ENCODE measurements at places on chromosomes 7 and 10.

DNA sequence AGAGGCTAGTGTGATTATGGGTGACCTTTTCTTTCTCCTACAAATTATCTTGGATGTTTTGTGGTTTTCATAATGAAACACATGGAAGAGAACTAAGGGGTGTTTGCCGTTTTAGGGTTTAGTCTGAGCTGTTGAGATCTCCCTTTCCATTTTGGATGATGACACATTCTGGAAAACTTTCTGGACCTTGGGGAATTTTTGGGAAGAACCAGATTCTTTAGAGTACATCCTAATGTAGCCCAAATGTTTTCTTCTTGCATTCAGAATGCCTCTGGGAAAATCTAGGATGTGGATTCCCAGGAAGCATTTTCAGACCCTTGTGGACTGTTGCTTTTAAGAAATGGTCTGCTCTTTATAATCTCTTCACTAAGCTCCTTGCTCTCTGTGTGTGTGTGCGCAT is 165.7 kb downstream of the SORCS3 start:
- DNase-seq, result no peak

DNA sequence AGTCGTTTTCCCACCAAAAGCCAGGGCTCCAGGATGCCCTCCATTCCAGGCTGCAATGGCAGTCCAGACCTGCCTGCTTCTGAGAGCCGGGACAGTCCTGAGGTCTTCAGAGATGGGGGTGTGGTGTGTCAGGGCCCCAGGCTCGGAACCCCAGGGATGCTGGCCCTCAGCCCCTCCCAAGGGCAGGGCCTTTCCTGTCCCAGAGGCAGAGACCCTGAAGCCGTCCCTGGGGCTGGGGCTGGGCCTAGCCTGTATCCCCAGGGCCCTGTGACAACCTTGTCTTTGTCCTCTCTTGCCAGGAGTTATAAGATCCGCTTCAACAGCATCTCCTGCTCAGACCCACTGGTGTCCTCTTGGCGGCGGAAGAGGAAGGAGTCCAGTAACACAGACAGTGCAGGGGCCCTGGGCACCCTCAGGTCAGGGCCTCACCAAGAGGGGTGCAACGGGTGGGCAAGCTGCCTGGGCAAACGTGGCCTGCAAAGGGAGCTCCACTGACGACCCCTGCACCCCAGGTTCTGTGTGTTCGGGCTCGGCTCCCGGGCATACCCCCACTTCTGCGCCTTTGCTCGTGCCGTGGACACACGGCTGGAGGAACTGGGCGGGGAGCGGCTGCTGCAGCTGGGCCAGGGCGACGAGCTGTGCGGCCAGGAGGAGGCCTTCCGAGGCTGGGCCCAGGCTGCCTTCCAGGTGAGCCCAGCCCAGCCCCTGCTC is 15.9 kb downstream of the NOS3 start:
- no peak for DNase-seq

DNA sequence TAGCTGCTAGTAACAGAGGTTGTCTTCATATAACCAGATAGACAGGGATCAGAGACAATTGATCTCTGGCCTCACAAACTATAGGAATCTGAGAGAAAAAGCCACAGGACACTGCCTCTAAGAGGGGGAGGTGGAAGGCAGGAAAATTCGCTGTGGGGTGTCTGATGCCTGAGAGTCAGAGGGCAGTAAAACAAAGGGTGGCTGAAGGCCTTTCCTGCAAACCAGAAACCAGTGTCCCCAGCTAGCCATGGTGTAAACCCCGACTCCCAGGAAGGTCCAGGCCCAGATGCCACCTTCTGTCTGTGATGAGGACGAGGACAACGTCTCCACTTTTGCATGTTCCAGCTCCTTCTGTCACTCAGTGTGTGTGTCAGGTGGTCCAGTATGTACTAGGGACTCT is 215.1 kb downstream of the ADARB2 start:
- DNase-seq, result no peak

DNA sequence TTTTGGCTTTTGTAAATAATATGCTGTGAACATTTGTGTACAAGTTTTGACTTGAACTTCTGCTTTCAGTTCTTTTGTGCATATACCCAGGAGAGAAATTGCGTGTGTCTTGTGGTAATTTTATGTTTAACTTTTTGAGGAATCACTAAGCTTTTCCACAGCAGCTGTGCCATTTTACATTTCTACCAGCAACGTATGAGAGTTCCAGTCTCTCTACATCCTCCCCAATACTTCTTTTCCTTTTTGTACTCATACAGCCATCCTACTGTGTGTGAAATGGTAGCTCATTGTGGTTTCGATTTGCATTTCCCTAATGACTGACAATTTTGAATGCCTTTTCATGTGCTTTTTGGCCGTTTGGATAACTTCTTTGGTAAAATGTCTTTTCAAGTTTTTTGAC is 66.3 kb upstream of the INHBA start:
- DNase-seq, result no peak

GRCh38 chr7:102072636-102073209 is 213.9 kb upstream of the SH2B2 start:
- DNase-seq, result no peak

GRCh38 chr7:26880852-26881251 is 16.5 kb upstream of the SKAP2 start:
- DNase-seq, result no peak

GRCh38 chr10:58573144-58573543 is 60.5 kb downstream of the BICC1 start:
- no peak for DNase-seq

GRCh38 chr7:125675640-125676039 is 746.0 kb upstream of the POT1 start:
- no peak for DNase-seq

DNA sequence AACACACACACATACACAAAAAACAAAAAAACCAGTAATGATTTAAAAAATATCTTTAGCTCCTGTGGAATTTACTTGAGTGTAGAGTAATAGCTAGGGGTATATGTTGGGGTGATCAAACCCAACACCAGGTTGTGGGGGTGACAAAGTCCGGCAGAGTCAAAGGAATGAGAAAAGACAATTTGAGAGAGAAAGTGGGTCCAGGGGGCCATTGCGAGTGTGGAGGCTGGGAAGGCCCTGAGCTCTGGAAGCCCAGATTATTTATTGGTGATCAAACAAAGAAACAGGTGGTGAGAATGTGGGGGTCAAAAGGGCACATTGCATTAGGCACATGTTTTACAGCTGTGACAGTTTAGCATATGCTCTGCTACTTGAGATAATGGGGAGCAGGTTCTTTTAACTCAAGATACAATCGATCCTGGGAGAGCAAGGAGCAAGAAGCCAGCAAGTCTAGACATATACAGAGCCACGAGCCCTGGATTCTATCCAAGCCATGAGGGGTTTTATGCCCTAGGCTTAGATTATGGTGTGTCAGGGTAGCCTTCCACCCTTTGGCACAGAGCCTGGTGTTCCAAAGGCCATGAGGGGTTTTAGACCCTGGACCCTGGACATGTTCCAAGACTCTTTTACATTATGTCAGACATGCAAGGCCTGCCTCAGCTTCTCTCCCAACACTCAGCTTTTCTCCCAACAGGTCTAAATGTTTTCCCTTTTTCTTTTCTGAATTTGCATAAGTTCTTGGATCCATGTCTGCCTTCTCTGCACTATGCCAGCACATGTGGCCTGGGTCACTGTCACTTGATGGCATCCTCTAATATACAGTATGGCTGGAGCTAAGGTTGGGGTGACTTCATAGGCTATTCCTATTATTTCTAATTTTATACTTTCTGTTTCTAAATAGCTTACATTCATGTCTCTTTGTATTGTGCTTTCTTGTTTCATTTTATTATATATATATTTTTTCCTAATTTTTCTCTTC is 48.6 kb upstream of the MKI67 start:
- DNase-seq, result no peak

GRCh38 chr7:138478499-138478908 is 18.4 kb downstream of the TRIM24 start:
- no peak for DNase-seq
